Activated CD4-positive, alpha-beta memory T cell treated with anti-CD3 and anti-CD28 coated beads, Interleukin-2, amount 10 ng/mL, durations not matched to agents 7 days and 5 days (primary cell): ENCODE measurements at places on chromosomes 3 and 15. TPM values are rescaled to one million over a fixed set of nuclear protein-coding genes. Genes with fewer than 3 reads are reported as not detected.

- DNase-seq, result no peak
Measured at GRCh38 chr15:78065284-78065872, 12.1 kb downstream of the TBC1D2B start.

The TMIE gene
- total RNA-seq, result 0.63 TPM

The LRRC2 gene
- 0.43 TPM for total RNA-seq

DNA sequence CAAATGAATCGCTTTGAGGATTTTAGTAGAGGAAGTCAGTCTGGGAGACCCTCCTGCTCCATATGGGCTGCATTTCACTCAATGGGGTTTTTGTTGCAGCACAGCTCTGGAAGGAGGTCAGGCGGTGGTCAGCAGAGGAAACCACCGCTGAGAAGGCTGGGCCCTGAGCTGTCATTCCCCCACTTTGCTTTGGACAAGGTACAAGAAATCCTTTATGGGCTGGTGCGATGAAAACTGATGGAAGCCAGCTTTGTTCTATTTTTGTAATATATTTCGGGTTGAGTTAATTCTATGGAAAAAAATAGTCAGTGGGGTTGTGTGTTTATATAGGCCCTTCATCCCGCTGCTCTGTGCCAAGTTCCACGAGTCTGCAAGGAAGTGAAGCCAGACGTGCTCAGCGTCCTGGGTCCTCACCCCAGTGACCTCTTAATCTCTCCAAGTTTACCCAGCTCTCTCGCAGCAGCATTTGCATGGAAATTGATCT lies 157.1 kb upstream of the TMC3 start:
- DNase-seq, result no peak

- DNase-seq, result no peak
Measured at GRCh38 chr3:156820692-156821080, 5.5 kb upstream of the LEKR1 start.

DNA sequence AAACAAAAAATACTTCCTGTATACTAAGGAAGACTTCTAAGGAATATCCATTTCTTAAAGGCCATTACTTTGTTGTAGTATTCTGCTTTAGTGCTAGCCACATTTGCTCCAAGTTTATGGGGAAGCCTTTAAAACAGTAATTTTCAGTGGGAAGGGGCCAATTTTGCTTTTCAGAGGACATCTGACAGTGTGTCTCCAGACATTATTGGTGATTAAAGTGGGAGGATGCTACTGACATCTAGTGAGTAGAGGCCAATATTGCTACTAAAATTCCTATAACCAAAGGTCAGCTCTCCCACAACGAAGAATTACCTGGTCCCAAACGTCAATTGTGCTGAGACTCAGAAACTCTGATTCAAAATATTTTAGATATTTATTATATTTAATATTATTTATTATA lies 24.8 kb downstream of the SLC28A2 start:
- no peak for DNase-seq

The CLDN18 gene
- not detected for total RNA-seq

DNA sequence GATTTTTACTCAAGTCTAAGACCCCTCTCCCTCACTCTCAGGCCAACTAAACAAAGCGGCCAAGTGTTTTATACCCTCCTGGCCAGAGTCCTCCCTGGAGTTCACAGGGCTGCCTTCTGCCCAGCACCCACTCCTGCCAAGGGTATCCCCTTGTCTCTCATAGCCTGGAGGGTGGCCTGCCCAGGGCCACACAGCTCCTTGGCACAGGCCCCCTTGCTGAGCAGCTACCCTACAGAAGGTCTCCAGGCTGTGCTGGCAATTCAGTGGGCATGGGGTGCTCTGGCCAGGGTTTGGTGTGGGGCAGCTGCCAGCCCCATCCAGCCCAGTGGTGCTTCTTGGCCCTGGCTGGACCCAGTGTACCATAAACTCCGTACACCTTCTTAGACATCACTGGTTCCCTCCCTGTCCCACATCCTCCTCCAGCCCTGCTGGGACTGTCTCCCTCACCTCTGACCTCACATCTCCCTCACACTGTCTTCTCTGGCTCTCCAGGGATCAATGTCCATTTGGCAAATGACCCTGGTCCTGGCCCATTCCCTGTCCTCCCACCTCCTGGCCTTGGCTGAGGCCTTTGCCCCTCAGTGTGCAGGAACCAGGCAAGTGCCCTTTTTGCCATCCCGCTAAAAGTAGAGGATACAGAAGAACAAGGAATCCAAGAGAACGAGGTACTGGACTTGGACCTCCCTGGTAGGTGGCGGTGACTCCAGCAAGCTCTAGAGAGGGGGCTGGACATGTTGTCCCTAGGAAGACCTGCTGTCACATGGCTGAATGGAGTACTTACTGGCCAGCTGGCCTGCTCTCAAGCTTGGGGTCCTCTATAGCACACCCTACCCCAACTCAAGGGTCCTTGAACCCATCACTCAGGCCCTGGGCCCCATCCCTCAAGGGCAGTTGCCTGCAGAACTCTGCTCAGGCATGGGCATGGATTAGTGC lies 50.0 kb upstream of the TRPM1 start:
- DNase-seq, result no peak

GRCh38 chr15:62953021-62953420 lies 89.5 kb upstream of the TPM1 start:
- no peak for DNase-seq
